ENCODE measurements at places on chromosomes 7 and 10. TPM values are rescaled to one million over a fixed set of nuclear protein-coding genes. Genes with fewer than 3 reads are reported as not detected.

GRCh38 chr7:3649678-3650440 is 348.8 kb downstream of the SDK1 start:
- no peak for DNase-seq

DNA sequence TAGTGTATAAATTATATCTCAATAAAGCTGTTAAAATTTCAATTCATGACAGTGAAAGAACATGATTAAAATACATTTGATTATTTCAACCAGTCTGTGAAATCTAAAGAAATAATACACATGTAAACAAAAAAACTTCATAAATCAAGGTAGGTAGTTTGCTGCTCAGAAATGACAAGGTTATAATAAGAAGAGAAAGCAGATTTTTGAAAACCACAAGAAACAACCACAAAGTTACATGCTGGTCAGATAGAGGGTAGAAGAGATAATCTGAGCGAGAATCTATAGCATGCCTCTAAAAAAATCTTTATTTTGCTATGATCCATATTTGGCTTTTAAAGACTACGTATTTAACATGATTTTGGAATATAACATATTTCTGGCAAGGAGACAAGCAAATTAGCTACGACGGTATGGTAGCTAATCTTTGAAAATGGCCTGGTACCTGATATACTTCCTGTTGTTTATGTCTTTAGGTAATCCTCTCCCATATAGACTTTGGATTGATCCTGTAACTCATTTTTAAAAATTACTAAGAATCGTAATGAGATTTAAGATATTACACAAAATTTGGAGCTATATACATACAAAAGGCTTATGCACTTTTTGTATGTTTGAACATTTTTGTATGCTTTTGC is 23.5 kb upstream of the VCL start:
- no peak for DNase-seq

DNA sequence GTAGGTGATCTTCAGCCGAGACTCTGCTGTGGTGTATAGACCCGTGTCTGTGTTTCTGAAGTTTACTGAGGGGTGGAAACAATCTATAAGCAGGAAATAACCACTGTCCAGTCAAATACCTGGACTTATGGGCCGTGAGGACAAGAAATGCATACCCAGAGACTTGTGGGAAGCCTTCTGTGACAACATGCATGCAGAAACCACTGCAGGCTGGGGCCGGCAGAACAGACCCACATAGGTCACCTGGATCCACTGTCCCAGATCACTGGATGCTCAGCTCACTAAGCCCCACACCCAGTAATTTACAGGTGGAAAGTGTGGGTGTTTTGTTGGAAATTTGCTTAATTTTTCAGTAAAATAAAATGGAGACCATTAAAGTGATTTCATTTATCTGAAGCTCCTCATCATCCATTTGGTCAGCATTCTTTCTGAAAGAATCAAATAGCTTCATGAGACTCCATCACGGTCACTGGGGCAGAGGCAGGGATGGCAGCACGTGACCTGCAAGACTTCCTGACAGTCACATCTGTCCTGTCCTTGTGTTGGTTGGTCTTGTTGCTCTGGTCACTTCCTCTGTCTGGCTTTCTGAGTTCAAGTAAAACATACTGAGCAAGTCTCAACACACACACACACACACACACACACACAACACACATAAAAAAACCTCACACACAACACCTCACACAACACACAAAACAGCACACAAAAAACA is 108.3 kb downstream of the TNS3 start:
- DNase-seq, result no peak

- no peak for DNase-seq
These were observed 42.3 kb downstream of the NRCAM start for GRCh38 chr7:108413782-108414492.

The LRRTM3 gene
- total RNA-seq, result not detected

DNA sequence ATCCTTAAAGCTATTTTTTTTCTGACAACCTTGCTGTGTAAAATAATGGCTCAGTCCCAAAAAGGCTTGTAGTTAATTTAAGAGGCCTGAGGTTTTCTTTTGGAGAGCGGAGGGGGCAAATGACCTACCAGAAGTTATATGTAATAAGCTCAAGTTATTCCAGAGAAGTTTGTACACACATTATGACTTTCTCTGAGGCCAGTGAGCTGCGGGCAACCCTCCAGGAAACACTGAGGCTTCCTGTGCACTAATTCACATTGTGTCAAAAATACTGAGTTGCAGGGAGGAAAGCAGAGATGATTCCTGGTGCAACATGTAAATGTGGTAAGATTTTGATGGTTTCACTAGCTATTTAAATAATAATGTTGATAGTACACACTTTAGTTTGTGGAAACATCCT is 188.6 kb downstream of the DIP2C start:
- DNase-seq, result no peak

DNA sequence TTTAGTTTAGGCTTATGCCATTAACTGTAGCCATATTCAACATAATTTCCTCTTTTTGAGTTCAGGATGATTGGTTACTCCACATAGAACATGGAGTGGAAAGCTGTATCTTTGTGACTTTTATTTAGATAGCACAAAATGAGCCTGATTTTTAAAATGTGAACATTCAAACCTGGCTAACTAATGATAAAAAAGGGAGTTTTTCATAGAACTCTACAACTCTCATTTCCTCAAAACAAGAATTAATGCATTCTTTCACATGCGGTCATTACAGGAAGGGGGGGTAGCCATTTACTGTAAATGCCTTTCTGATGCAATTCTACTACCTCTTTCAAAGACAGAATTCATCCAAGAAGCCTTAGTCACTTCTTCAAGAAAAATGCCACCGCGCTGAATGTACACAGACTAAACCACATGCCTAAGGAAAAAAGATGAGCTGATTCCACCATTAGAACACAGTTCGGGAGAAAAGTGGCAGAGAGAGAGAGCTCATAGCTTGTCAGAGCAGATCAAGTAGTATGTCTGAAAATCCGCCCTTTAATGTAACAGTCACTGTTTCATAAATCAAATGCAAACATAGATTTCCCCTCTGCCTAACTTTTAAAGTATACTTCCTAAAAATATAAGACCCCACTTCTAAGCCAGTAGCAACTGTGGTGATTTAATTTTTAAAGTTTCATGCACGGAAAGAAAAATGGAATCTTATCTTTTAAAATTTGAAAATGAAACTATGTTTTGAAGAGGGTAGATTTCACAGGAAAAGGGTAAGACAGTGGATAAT is 226.4 kb upstream of the KLF14 start:
- DNase-seq, result no peak

GRCh38 chr7:6092953-6093354 is 61.8 kb downstream of the ANKRD61 start:
- DNase-seq, result no peak

- no peak for DNase-seq
These were observed 69.8 kb upstream of the PLXNA4 start for GRCh38 chr7:132646052-132646451.

GRCh38 chr10:119644994-119645393 is 6.2 kb upstream of the BAG3 start:
- no peak for DNase-seq

The NPVF gene
- total RNA-seq, result not detected

DNA sequence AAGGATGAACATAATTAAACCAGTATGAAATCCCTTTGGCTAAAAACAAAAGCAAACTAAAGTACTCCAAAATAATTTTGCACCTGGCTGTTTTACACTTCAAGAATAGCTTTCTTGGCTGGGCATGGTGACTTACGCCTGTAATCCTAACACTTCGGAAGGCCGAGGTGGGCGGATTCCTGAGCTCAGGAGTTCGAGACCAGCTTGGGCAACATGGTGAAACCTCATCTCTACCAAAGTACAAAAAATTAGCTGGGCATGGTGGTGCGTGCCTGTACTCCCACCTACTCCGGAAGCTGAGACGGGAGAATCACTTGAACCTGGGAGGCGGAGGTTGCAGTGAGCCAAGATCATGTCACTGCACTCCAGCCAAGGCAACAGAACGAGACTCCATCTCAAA is 92.2 kb upstream of the AMPH start:
- no peak for DNase-seq

The FOXP2 gene
- total RNA-seq, result 4.0 TPM

- no peak for DNase-seq
These were observed 2.6 kb downstream of the PRPF18 start for GRCh38 chr10:13589316-13589715.

DNA sequence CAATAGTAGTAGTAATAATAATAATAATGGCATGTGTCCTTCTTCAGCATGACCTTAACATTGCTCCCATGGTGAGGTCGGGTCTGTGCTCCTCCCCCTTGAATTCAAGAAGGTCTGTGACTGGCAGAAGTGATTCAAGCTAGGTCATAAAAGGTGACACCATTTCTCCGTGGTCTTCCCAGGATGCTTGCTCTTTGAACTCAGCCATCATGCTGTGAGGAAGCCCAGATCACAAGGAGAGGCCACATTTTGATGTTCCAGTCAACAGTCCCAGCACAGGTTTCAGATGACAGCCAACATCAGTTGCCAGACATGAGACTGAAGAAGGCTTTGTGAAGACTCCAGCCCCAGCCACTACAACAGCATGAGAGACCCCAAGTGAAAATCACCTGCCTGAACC is 83.9 kb downstream of the SEPTIN14 start:
- no peak for DNase-seq

- no peak for DNase-seq
These were observed 29.7 kb downstream of the TRIM8 start for GRCh38 chr10:102673819-102674511.

- no peak for DNase-seq
These were observed 118.7 kb downstream of the PARD3 start for GRCh38 chr10:34696423-34696822.

DNA sequence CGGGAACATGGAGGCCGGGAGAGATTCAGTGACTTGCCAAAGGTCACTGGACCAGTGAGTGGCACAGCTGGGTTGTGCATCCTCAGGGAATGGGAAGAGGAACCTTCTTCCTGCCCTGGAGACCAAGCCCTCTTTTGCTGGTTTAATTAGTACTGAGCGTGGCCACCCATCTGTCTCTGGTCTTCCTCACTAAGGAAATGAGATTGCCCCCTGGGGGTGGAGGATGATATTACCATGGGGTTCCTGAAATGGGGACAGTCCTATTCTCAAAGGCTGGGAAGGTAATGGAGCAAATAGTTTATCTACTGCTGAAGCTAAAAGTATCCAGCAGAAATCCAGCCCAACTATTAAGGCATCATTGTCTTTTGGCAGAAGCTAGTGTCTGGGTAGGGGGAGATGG is 98.6 kb upstream of the FGFR2 start:
- DNase-seq, result no peak

- no peak for DNase-seq
These were observed 205.4 kb downstream of the ARHGAP12 start for GRCh38 chr10:31723106-31723750.

GRCh38 chr10:101226491-101227428 is 2.5 kb downstream of the LBX1 start:
- DNase-seq, result no peak

The PLAC9 gene
- total RNA-seq, result 0.79 TPM

The PRKAG2 gene
- 3.6 TPM for total RNA-seq

- DNase-seq, result no peak
These were observed 127.8 kb upstream of the LAMB4 start for GRCh38 chr7:108257954-108258353.

- no peak for DNase-seq
These were observed 22.2 kb downstream of the TAS2R41 start for GRCh38 chr7:143499743-143500348.

DNA sequence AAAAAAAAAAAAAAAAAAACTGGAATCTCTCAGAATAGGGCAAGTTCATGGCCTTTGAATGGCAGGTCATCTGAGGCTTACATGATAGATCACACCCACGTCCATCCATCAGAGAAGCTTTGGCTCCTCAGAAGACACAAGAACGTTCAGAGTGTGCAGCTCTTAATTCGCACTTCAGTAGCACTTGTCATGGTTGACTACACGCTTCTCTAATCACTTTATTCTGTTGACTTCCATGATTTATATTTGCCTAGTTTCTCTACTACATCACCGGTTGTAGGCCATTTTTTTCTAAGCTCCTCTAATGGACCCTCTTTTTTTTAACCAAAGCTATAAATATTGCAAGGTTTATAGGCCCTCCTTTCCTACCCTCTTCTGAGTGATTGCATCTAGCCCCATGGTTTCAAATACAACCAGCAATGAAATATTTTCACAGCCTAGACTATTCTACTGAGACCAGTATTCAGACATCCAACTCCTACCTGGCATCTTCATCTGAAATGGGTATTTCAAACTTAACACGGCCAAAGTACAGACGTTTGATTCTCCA is 305.4 kb upstream of the CELF2 start:
- no peak for DNase-seq

The CTTNBP2 gene
- total RNA-seq, result 1.6 TPM

- DNase-seq, result no peak
These were observed 133.2 kb downstream of the CFAP58 start for GRCh38 chr10:104486803-104487202.

DNA sequence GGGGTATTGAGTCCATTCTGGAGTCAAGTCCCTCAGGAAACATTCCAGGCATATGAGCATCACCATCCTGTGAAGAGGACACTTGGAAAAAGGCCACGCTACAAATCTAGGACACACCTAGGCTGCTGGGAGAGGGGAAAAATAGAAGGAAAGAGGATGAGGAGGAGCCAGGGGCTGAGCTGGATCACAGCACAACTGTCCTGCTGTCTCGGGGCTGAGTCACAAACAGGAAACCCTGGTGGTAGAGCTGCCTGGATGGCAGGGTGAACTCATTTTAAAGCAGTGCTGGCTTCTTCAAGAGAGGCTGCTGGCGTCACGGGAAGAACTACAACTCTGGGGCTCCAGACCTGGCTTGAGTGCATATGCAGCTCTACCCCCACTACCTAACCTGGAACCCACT is 151.5 kb downstream of the RNF216 start:
- DNase-seq, result no peak

GRCh38 chr7:121023683-121024511 is 35.4 kb downstream of the CPED1 start:
- DNase-seq, result no peak

The NPTX2 gene
- 0.09 TPM for total RNA-seq

GRCh38 chr10:20892796-20893195 is 4.3 kb downstream of the NEBL start:
- no peak for DNase-seq

- DNase-seq, result no peak
These were observed 175.6 kb downstream of the TCF7L2 start for GRCh38 chr10:113125612-113126011.

- DNase-seq, result no peak
These were observed 203.4 kb upstream of the AHR start for GRCh38 chr7:17094963-17095574.

The UTF1 gene
- total RNA-seq, result not detected

The EPDR1 gene
- 10.4 TPM for total RNA-seq

- no peak for DNase-seq
These were observed 176.1 kb upstream of the PFKP start for GRCh38 chr10:2891073-2891769.

The FBXL13 gene
- 0.75 TPM for total RNA-seq

- DNase-seq, result no peak
These were observed 67.3 kb downstream of the SPDYE5 start for GRCh38 chr7:75559355-75559975.

Data from liver (tissue), 10 donors.